Stromal cell of bone marrow (primary cell): ENCODE measurements at places on chromosomes 16 and 17.
A peak's percentile ranks its signal among the peaks of the same experiment; 100 is the strongest.

DNA sequence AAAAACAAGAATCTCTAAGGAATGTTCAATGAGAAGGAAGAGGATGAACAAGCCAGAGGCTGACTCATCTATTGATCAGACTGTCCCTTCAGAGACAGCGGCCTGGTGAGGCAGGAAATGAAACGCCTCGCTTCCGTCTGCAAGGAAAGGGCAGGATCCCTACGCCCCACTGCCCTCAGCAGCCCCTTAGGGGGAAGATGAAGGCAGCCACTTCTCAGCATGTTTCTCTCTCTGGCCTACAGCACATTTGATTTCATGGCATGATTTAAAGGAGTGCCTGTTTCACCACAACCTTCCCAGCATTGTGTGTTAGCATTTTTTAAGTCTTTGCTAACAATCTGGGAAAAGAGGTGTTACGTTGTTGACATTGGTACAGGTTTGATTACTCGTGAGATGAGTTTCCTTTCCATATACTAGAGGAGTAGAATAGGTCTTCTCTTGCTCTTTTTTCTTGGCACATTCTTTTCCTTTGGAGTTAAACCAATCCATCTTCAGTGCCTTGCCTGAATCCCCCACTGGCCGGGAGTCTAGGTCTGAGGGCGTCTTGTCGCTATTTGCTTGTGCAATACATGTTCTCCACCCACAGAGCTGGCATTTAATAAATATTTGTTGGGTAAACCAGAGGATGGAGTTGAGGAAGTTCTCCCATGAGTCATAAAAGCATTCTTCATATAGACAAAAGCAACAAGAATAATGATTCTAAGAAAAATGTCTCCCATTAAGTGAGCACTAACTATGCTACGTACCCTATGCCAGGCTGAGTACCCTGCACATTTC lies 47.4 kb downstream of the RBFOX3 start:
- no peak for DNase-seq

DNA sequence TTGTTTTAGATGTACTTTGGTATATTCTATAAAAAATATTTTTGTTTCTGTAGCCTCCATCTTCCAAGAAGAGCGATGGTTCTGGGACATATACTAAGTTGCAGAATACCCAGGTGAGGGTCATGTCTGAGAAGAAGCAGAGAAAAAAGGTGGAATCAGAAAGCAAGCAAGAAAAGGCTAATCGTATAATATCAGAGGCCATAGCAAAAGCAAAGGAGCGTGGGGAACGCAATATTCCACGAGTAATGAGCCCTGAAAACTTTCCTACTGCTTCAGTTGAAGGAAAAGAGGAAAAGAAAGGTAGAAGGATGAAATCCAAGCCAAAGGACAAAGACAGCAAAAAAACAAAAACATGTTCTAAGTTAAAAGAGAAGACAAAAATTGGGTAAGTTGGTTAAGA lies 154.6 kb downstream of the CHD9 start:
- DNase-seq, result no peak

GRCh38 chr17:48471817-48472410 lies 41.9 kb upstream of the SKAP1 start:
- no peak for DNase-seq

GRCh38 chr17:45277992-45278391 lies 16.1 kb upstream of the SPATA32 start:
- DNase-seq, result peak; percentile 48
